ENCODE measurements at places on chromosomes 2 and 18.

DNA sequence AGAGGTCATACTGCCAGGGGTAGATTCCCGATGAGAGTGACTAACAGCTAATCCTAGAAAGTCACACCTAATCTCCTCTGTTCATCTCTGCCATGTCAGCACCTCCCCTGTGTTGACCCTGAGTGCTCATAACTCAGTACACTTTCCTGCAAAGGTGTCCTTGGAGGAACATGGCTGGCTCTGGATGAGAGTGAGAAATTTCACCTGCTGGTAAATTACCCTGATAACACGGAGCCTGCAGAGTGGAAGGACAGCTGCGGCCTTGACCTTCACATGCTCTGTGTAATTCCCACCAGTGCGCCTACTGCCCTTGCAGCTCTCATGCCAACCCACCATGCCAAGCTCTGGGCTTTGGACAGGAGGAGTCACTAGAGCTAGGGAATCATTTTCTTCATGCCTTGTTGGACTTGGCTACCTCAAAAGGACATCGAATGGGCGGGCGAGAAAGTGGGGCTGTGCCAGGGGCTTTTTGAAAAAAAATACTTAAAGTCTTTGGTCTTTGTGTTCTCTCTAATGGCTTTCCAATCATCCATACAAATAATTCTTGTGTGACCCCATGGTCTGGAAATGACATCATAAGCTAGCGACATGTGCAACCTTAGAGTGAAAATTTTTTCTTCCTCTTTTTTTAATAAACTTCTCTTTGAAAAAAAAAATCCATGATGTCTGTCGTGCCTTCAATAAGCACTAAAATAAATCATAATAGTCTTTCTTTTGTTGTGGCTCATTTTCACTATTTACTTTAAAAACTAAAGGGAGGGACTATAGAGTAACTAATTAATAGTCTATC lies 319.9 kb downstream of the MYCN start:
- no peak for DNase-seq

- no peak for DNase-seq
Measured at GRCh38 chr2:64542071-64543007, 18.2 kb downstream of the AFTPH start.

DNA sequence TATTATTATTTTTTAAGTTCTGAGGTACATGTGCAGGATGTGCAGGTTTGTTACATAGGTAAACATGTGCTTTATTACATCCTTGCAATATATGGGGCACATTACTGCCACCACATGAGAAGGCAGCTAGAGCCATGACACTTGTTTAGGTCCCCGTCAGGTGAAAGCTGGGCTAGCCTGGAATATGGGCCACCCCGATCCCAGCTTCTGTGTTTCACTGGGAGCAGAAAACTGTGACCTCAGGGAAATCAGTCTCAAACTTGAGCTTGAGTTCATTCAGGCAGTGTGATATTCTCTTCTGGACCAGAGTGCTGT lies 176.9 kb downstream of the PIK3C3 start:
- DNase-seq: no peak

- no peak for DNase-seq
Measured at GRCh38 chr2:73370348-73370747, 15.3 kb upstream of the ALMS1 start.

- no peak for DNase-seq
Measured at GRCh38 chr2:166360906-166361305, 14.8 kb downstream of the SCN9A start.

- no peak for DNase-seq
Measured at GRCh38 chr2:27711804-27712203, 48.1 kb downstream of the SLC4A1AP start.

- no peak for DNase-seq
Measured at GRCh38 chr2:191291471-191291870, 46.3 kb downstream of the MYO1B start.

- no peak for DNase-seq
Measured at GRCh38 chr18:54163453-54163852, 61.0 kb downstream of the MBD2 start.

DNA sequence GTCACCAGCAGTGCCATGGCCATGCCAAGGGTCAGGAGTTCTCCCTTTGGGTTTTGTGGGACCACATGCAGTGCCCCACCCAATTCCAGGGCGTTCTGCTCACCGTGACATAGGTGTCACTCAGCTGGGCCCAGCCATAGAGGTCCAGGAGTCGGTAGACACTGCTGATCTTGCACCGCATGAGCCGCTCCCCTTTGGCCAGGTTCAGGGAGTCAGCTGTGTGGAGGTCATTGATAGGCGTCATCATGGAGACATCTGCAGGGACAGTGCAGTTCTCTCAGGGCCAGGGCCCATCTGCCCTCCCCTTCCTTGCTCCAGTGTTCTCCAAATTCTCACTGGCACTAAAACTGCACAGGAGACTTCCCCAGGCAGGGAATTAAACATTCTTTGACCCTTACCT lies 71.9 kb downstream of the ADD2 start:
- no peak for DNase-seq

All from activated T-helper 9 cell treated with anti-CD3 and anti-CD28 coated beads, Interleukin-2, amount 50 U/mL, for 16 hours (primary cell).